ENCODE measurements at places on chromosomes 11 and 22.
A peak's percentile ranks its signal among the peaks of the same experiment; 100 is the strongest.

GRCh38 chr11:1083621-1084551 is 9.2 kb downstream of the MUC2 start:
- DNase-seq, result no peak

DNA sequence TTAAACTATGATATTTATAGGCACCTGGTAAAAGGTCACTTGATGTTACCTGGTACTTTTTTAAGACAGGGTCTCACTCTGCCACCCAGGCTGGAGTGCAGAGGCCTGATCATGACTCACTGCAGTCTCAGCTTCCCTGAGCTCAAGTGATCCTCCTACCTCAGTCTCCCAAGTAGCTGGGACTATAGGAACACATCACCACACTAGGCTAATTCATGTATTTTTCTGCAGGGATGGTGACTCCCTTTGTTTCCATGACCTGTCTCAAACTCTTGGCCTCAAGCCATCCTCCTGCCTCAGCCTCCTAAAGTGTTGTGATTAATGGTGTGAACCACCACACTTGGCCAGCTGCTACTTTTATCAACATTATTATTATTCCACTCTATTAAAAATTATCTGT is 47.6 kb downstream of the OR4C45 start:
- DNase-seq, result no peak

- no peak for DNase-seq
Measured at GRCh38 chr11:114050258-114050927, 9.1 kb upstream of the ZBTB16 start.

GRCh38 chr11:11709447-11710239 is 87.8 kb upstream of the GALNT18 start:
- DNase-seq, result no peak

- DNase-seq, result no peak
Measured at GRCh38 chr11:12943311-12943710, 65.8 kb upstream of the RASSF10 start.

GRCh38 chr11:46718155-46719019 is 626 bp upstream of the F2 start:
- DNase-seq, result no peak

DNA sequence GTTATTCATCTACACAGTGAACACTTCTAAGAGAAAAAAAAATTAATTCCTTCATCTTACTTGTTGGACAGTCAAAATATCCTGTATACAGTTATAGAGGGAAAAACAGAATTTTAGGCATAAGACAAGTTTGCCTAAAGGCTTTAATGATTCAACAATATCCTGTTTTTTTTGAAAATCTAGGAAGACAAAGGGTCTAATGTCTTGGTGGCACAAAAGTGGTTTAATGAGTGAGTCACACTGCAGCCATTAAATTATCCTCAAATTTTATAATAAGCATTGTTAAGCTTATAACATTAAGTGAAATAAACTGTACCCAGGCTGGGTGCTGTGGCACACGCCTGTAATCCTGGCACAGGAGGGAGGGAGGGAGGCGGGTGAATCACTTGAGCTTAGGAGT is 72.9 kb downstream of the GAB2 start:
- no peak for DNase-seq

- DNase-seq, result no peak
Measured at GRCh38 chr11:96126917-96127595, 203.1 kb upstream of the MTMR2 start.

DNA sequence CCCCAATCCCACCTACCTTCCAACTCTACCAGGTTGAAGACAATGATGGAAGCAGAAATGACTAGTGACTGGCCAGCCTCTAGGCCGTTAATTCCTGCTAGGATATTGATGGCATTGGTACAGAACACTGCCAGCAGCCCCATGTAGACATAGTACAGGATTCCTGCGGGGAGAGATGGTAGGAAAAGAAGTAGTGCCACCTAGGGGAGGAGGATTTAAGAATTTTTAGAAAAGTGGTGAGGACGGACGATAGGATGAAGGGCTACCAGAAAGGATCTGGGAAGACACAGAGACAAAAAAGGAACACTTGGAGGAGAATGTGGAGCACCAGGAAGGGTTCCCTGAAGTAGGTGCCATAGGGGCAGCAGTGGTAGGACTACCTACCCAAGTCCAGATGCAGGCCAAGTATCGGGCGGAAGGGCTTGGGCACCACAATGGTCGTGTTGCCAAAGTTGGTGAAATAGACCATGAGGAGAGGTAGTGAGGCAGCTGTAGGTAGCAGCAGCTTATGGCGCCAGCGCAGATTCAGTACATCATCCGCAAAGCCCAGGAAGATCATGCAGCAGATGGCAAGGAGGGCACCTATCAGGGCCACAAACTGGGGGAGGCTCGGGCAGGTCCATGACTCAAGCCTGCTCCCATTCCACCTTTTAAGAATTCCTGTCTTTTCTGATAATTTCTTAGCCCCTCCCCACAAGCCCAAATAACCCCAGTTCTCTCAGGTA is 1.2 kb downstream of the DPAGT1 start:
- no peak for DNase-seq

- DNase-seq, result no peak
Measured at GRCh38 chr11:60344146-60344545, 17.1 kb downstream of the MS4A6E start.

GRCh38 chr11:6695377-6695776 is 12.2 kb upstream of the MRPL17 start:
- no peak for DNase-seq

GRCh38 chr11:66970807-66971442 is 4.2 kb upstream of the C11orf86 start:
- DNase-seq, result peak; percentile 72

- peak; percentile 5 for DNase-seq
Measured at GRCh38 chr11:77589181-77589520, 602 bp upstream of the AQP11 start.

DNA sequence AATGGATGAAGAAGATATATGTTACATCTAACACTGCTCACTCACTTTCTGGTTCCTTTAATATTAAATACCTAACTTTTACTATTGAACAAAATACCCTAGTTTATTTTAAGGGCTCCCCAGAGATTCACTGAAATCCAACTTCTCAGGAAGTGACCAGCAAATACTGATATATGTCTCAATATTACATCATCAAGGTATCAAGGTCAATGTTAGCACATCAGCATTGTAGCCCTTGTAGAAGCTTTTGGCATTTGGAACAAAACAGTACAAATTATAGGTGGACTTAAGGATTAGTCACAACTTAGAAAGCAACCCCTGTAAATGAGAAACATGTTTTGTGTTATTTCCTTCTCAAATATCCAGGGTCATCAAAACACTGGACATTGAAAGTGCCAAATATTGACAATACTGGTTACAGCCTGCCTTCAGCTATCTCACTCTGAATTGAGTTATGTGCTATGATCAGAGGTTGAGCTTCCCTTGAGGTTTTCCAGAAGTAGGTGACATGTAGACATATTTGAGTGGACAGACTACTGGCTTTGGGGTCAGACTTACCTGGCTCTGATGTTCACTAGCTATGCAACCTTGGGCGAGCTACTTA is 1.9 kb upstream of the ATL3 start:
- no peak for DNase-seq

GRCh38 chr11:2761131-2762030 is 61.6 kb upstream of the KCNQ1OT1 start:
- DNase-seq, result no peak

DNA sequence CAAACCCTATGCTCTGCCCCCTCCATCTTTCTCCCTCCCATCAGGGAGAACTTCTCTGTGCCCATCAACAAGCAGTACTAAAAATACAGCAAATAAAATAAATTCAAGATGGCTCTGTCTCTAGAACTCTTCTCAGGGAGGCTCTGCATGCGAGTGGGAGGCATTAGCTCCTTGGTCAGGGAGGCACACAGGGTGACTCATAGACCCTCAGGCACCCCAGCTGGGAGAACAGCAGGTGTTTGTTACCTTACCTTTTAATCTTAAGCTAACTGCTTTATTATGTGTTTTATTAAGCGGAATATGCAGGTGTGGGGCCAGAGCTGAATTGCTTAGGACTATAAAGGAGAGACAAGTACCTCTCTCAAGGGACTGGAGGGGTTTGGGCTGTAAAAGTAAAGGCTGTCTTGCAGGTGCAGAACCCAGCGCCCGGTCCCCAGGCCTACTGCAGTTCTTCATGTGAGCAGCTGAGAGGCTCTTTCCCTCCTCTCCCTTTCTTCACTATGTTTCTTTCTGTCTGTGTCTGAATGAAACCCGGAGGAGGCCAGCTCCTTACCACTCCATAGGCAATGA is 20.8 kb downstream of the CSNK2A3 start:
- no peak for DNase-seq

Data from CD4-positive, alpha-beta T cell treated with Interleukin-1 beta for 1 hour (primary cell).